Amniotic stem cell (primary cell): ENCODE measurements at places on chromosomes 13 and 19.

- no peak for DNase-seq
These were observed at the start of gene LILRA2 for GRCh38 chr19:54573330-54573872. TSS of gene LILRA2 (plus strand) at chr19:54573790. CDS start at chr19:54573879, 89 bp downstream.

DNA sequence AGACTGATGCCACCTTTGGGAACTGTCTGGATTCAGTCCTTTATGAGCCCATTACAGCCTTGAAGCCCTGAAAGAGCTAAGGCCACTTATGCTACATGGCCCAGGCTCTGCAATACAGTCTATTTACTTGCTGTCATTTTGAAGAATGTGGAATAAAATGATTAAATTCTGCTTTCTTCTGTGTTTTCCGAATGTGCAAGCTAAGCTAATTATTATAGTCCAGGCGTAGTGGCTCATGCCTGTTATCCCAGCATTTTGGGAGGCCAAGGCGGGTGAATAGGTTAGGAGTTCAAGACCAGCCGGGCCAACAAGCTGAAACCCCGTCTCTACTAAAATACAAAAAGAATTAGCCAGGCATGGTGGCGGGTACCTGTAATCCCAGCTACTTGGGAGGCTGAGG lies 142.5 kb downstream of the TEX29 start:
- DNase-seq = no peak

DNA sequence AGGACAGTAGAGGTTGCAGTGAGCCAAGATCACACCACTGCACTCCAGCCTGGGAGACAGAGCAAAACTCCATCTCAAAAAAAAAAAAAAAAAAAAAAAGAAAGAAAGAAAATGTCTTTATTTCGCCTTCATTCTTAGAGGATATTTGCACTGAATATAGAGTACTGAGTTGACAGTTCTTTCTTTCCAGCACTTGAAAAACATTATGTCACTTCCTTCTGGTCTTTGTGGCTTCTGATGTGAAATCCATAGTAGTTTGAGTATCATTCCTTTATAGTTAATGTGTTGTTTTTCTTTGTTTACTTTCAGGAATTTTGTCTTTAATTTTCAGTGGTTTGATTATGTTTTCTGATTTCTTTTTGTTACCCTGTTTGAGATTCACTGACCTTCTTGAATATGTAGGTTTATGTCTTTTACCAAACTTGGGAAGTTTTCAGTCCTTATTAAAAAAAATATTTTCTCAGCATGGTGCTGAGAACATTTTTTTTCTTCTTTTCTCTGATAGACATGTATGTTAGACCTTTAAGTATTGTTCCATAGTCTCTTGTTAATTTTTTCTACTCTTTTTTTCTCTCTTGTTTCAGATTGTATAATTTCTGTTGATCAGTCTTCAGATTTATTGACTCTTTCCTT lies 50.1 kb downstream of the PCCA start:
- DNase-seq = no peak

DNA sequence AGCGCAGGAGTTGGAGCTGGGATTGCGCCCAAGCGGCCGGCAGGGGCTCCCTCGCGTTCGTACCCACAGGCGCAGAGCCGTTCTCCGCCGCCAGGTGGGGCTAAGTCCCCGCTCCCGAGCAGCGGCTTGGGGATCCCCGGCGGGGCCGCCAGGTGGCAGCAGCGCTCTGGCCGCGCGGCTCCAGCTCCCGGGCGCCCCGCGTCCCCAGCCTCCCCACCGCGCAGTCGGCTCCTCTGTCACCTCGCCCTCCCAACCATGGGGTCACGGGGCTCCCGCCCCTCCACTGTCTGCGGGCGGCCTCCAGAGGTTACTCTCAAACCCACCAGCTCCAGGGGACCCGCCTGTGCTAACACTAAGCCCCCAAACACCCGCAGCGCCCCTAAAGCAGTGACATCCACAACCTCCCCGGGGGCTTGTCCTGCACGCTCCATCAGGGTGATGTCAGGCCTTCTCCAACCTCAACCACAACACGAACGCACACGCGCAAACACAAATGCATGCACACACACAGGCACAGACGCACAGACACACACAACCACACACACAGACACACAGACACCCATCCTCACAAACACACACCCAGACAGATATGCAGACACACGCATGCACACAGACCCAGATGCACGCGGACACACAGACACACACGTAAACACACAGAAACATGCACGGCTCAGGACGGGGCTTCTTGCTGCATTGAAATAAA lies 18.4 kb upstream of the KCTD15 start:
- no peak for DNase-seq

- no peak for DNase-seq
These were observed 39.7 kb downstream of the PPP2R1A start for GRCh38 chr19:52229524-52229923.

- DNase-seq = no peak
These were observed 9.0 kb downstream of the MICU2 start for GRCh38 chr13:21594715-21595545.

- no peak for DNase-seq
These were observed 589.7 kb downstream of the LIG4 start for GRCh38 chr13:107625648-107626047.

GRCh38 chr13:97757807-97758206 lies 195.7 kb upstream of the IPO5 start:
- no peak for DNase-seq

DNA sequence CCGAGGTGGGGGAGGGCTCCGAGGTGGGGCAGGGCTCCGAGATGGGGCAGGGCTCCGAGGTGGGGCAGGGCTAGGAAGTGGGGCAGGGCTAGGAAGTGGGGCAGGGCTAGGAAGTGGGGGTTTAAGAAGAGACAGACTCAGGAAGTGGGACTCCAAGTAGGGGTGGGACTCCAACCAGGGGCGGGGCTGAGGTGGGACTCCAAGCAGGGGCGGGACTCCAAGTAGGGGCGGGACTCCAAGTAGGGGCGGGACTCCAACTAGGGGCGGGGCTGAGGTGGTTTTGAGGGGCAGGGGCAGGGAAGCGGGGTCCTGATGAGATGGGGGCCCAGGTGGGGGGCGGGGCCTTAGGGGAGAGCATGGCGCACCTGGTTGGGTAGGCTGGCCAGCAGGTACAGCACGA lies 13.6 kb downstream of the CFD start:
- DNase-seq = no peak

DNA sequence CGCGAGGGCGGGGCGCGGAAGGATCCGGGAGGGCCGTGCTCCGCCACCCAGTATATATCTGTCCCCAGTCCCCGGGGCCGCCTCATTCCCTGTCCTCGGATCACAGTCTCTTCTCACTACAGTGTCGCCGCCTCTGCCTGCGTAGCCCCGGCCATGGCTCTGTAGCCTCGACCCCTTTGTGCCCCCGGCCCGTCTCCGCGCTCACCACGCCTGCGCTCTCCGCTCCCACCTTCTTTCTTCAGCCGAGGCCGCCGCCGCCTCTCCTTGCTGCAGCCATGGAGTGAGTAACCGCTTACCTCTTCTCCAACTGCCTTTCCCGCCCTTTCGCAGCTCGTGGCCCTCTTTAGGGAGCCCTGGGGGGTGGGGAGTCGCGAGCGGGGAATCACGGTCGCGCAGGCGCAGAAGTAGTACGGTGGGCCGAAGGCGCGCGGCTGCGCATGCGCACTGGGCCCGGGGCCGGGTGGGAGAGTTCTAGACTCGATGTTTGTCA lies at the start of the genes ATF5 and NUP62:
Gene ATF5 (plus strand): TSS at position 85 of the 490 bp plus-strand sequence. CDS start 1,646 bp downstream, outside the sequence.
Gene NUP62 (minus strand): TSS at position 384 of the 490 bp plus-strand sequence. CDS start 19,697 bp downstream, outside the sequence.
- DNase-seq = peak; percentile 40

GRCh38 chr19:34364830-34365462 lies at the start of gene GPI:
TSS of gene GPI (plus strand) at chr19:34365196. CDS start at chr19:34365267, 71 bp downstream.
- DNase-seq = peak; percentile 6

DNA sequence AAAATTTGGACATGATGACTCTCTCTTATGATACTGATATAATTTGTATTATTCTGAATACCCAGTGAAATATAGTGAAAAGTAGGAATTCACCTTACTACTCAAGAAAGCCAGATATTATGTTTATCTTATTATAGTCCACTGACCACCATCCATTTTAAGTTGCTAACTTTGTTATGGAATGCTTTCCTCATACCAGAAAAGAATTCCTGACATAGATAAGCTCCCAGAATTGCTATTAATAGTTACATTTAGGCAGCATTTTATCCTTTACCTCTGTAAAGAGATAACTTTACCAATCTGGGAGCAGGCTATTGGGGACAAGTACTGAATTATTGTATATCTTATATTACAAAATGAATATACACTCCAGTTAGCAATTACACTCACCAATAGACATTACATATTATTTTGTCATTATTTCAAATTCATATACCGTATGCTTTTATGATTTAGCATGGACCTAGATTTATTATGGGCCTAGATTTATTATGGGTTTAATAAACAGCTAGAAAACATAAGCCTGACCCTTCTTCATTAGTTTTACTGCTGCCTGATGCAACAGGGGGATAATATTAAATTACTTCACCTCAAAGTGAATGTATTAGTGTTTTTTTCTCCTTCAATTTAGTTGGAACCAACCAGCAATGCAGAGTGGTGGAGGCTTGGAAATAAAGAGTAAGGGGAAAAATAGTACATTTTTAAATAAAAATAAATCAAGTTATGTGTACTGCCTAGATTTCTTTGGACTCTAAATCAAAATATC lies 1886.1 kb downstream of the PCDH9 start:
- no peak for DNase-seq

GRCh38 chr13:57030671-57031070 lies 110.0 kb upstream of the PRR20A start:
- DNase-seq = no peak
